ENCODE measurements at places on chromosomes 13 and 19. TPM values are rescaled to one million over a fixed set of nuclear protein-coding genes. Genes with fewer than 3 reads are reported as not detected.

Gene CYP2F1
- total RNA-seq: not detected

Gene PRODH2
- not detected for total RNA-seq

Gene DKKL1
- 0.26 TPM for total RNA-seq

Gene PGLYRP2
- total RNA-seq: not detected

Gene CBARP
- total RNA-seq: 1.5 TPM

Gene GJB6
- total RNA-seq: not detected

Gene SUCLA2
- 45.7 TPM for total RNA-seq

Gene OR1I1
- not detected for total RNA-seq

Gene PBX4
- 1.5 TPM for total RNA-seq

Gene C19orf38
- total RNA-seq: 1.3 TPM

Gene ZNF738
- 2.1 TPM for total RNA-seq

Gene SLC25A41
- 0.26 TPM for total RNA-seq

Gene ZNF433
- 5.1 TPM for total RNA-seq

Gene UNC13A
- total RNA-seq: under 0.01 TPM

Gene CYP4F2
- not detected for total RNA-seq

Gene VSTM2B
- not detected for total RNA-seq

Gene PSG11
- not detected for total RNA-seq

Gene SIGLEC12
- total RNA-seq: not detected

Gene ZNF540
- total RNA-seq: 1.3 TPM

Gene PPAN
- 22.6 TPM for total RNA-seq

Gene B3GNT8
- total RNA-seq: 1.3 TPM

Gene ZNRF4
- total RNA-seq: not detected

Gene LILRB2
- total RNA-seq: not detected

Gene COX7A1
- 30.0 TPM for total RNA-seq

Gene TMEM238
- total RNA-seq: 0.26 TPM

Gene JSRP1
- total RNA-seq: not detected

Gene PINLYP
- total RNA-seq: 7.2 TPM

Gene IL12RB1
- under 0.01 TPM for total RNA-seq

Gene MBD3L2
- total RNA-seq: not detected

Gene MEIOSIN
- total RNA-seq: not detected
